C1 segment of cervical spinal cord (tissue), 14 donors: ENCODE measurements at places on chromosomes 3 and 15.

- DNase-seq = peak; percentile 35
These were observed 578 bp downstream of the LACTB start for GRCh38 chr15:63122002-63122875.

DNA sequence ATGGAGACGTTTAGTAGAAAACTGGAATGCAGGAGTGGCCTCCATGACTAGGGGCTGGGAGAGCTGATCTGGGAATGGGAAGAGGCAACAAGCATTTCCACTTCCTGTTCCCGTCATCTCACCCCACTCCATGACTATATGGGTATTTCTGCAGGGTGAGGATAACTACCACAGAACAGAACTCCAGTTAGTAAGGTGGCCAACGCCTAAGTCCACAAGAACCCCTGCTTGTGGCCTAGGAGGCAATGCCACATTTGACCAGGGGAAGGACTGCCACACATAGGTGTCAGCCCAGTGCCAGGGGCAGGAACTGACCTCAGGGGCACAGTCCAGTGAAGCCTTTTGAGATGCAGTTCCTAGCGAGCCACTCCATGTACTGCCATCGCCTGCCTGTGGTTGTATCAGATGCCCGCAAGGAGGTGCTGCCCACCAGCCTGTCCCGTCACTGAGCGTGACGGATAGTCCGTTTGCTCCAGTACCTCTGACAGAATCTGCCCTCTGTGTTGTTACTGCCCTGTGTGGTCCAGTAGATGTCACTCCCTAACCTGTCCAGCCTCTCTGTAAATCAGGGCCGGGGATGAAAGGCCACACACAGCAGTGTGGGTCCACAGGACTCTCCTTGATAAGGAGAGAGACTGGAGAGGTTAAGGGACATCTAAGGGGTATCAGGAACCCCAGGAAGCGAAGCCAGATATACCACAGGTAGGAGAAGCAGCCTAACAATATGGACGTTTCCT is 3.5 kb upstream of the MTFMT start:
- DNase-seq = peak; percentile 35

GRCh38 chr15:79365765-79366164 is 54.9 kb downstream of the TMED3 start:
- no peak for DNase-seq

- no peak for DNase-seq
These were observed 200.5 kb downstream of the ITPR1 start for GRCh38 chr3:4693620-4694019.

DNA sequence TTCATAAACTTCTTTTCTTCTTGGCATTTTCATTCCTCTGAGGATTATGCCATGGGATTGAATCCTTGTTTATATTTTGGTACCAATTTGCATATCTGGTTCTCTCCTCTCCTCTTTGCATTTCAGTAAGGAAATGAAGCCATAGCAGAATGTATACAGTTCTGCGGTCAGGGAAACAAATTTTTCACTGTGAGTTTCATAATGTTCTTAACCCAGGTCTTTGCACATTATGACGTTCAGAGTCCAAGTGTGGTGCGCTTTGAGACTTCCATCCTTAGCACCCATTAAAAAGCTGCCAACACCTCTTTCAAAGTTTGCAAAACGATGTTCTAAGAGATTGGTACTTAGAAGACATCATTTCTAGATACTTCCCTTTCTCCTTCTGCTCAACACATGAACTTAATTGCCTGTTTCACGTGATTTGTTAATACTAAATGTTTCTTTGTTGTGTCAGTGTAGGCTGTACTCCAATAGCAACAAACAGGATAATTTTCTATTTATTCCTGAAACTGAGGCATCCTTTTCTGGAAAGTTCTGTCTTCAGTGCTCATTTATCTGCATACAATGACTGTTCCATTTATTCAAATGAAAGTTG is 953.1 kb upstream of the NR2F2 start:
- DNase-seq = no peak

DNA sequence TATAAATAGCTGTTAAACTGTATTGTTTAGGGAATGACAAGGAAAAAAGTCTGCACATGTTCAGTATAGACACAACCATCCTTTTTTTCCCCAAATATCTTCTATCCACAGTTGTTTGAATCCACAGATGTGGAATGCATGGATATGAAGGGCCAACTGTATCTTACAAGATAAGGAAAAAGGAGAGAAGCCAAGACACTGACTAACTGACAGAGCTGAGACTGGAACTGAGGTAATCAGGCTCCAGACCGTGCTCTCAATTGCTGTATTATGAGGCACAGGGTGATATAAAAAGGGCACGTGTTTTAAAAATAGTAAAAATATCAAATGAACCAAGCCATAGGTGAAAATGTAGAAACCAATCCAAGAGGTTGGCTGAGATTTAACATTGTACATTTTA is 49.0 kb downstream of the DHX36 start:
- DNase-seq = no peak

DNA sequence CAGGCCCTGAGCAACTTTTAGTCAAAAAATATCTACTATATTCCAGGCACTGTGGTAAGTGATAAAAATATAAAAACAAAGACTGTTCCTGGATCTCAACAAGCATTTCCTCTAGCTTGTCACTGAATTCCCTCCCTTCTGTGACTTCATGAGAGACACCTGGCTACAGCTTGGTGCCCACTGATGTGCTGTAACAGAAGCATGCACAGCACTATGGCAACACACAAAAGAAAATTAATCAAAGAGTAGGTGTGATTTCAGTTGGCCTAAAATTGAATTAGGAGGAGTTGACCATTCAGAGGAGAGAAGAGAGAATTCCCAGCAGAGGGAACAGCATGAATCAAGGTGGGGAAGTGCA is 158.9 kb upstream of the LPP start:
- no peak for DNase-seq

DNA sequence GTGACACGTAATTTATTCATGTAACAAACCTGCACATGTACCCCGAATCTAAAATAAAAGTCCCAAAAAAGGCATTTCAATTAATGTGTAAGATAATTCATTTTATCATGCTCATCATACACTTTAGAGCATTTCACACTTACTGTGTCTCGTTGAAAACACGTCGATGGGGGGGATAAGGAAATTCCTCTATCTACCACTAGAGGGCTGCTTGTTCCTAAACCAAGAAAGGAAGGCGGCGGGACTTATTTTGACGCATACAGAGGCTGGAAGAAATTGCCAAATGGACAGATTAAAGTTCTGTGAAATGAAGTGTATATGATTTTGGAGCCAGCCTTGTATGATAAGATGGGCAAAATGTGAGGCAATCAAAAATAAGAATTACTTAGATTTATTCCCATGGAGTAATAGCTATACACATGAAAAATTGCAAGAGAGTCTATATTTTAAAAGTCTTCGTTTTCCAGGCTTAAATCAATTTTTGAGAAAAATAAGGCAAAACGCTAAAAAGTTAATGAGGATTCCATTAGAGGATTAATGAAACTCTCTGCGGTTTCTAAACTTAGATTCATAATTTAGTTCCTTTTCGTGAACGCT is 346.8 kb downstream of the CNTN3 start:
- no peak for DNase-seq

- no peak for DNase-seq
These were observed 38.3 kb downstream of the LRRFIP2 start for GRCh38 chr3:37136067-37136466.

DNA sequence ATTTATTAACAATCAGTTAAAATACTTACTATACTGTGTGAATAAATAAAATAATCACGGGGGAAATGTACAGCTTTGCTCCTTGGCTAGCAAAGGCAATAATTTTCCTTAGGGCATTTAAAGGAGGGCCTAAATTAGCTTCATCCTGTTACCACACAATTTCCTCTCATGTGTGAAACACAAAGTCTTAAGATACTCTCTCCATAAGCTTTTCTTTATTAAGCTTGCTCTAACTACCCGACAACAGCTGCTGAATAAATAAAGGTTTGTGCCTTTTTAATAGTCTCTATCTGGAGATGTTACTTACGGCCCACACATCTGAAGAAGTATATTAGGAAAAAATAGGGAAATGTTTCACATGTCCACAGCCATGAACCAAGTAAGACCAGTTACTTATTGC is 29.7 kb downstream of the ZNF106 start:
- DNase-seq = no peak

GRCh38 chr3:66227915-66228314 is 7.1 kb downstream of the SLC25A26 start:
- no peak for DNase-seq

GRCh38 chr3:184557348-184557950 is 4.1 kb upstream of the EPHB3 start:
- DNase-seq = no peak

DNA sequence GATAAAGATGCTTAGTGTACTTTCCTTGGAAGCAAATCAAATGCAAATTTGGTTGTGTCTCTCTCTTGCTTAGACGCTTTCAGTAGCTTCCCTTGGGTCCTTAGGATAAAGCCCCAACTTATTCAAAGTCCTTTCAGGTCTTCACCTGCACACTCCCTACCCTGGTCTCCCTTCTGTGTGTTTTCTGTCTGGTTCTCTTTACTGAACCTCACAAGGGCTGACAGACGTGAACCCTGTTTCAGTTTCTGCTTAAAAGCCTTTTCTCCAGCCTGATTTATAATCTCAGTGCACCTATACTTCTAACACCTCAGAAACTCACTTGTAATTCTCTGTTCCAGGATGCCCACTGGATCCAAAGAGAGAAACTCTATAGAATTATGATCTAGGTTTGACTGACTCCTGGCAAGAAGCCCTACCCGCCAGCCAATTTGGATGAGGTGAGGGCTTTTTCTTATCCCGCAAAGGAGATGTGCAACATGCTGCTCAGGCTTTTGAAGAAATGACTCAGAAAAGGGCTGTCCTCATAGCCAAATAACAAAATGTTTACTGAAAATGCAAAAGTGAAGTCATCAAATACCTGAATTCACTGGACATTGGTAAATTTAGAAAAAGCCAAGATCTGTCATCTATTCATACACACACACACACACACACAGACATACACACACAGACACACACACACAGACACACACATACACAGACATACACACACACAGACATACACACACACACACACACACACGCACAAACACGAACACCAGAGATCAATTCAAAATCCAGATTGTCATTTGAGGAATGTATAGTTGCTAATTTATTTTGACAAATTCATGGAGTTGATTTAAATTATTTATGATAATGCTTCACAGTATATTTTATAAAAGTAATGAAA is 102.4 kb upstream of the EOMES start:
- no peak for DNase-seq

DNA sequence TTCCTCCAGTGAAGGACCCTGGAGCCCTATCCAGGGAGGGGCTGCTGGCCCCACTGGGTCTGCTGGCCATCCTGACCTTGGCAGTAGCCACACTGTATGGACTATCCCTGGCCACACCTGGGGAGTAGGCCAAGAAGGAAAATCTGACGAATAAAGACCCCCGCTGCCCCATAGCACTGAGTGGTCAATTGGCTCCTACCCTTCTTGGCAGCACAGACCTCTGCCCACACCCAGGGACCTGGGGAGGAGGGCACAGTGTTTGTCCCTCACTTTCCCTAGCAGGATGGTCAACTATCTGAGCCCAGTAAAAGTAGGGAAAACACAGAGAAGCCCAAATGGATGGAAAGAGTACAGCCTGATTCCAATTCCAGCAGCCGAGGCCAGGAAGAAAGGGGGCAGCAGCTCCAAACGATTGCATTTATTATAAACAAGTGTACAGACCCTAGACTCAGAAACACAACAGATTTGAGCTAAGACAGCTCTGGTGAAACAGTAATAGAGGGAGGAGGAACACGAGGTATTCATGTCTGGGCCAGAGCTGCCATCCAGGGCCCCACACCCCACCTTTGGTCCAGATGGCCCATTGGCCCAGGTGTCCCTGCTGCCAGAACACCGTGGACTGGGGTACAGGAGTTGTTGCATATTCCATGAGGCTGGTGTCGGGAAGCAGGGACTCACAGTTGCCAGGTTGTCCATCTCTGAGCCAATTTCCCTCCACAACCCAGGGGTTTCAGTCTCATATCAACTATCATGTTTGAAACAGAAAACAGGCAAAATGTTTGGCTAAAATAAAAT is 21.1 kb downstream of the ATRIP start:
- no peak for DNase-seq

DNA sequence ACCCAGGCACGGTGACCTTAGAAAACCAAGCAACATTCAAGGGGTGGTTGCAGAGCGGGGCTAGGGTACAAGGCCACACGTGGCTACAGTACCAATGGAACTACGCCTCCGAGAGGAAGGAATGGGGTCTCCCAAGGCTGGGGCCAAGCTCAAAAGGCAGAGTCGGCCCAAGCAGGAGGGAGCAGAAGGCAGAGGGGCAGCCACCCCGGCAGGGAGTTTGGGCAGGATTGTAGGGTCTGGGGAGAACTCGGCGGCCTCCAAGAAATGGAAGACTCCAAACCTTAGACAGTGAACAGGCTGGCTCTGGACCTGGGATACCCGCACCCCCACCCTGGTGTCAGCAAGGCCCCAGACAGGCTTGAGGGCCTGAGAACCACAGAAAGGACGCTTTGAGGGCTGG is 28.7 kb downstream of the ATRIP start:
- no peak for DNase-seq

GRCh38 chr15:75090388-75090734 is 67.0 kb downstream of the PPCDC start:
- no peak for DNase-seq

GRCh38 chr15:34001536-34001935 is 33.2 kb downstream of the CHRM5 start:
- no peak for DNase-seq

DNA sequence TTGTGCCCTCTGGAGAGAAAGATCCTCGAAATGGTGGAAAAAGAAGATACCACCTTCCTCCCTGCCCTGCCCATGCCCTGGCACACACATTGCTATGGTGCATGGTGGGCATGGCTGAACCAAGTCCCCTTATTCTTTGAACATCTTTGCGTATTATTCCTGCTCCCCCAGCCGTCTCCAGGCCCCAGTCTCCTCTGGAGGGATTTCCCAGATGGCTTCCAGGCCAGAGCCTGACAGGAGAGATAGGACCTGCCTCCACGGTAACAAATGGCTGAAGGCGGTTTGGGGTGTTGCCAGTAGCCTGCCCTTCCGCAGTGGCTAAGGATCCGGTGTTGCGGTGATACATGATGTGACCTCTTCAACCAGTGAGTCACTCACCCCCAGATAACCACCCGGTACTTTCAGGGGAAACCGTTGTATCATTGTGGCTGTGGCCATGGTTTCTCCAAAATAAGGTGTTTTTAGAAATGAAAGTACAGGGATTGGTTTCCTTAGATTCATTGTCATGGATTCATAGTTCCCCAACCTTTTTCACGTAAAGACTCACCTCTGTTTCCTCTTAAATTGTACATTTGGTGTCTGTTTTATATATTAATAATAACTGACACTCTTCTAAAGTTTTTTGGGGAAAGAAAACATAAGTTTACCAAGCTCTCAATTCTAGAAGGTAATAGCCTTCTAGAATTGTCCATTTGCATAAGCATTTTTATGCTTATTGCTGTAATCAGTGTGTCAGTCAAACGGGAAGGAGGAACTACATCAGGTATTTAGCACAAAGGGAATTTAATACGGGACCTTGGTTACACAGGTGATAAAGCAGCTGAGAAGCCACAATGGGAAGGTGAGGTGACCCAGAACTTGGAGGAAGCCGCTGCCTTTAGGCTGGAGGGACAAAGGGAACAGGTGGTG is 25.9 kb downstream of the SMAD3 start:
- no peak for DNase-seq
